ENCODE measurements at places on chromosomes 4 and X.

DNA sequence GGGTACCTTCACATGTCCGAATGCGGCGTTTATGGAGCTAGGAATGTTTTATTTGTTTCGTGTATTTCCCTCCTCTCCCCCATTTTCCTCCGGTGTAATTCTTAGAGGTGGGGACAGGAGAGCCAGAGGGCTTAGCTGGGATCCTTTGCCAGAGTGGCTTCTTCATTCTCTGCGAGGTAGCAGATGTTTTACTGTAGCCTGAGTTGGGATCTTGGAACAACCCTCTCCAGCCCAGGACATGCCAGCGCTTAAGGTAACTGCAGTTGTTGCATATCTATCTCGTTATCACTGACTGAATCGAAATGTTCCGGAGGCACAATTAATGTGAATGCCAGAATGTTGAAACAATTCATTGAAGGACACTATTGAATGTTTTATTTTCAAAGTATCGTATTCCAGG lies 59.0 kb upstream of the DYNLT3 start:
- no peak for DNase-seq

DNA sequence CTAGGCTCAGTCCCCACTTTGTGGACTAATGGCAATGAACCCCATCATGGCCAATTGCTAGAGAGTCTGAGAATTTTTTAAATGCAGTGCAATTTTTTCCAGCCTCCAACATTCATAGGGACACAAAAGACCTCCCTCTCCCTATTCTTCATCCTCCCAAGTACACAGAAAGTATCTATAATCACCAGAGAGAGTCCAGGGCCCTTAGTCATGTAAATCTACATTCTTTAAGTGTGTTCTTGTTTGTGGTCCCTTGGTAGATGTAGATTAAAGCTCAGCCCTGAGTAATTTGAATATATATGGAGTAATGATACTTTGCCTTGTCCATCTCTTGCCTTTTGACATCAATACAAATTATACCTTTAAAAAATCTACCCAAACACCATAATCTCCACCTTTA lies 51.3 kb upstream of the ATXN3L start:
- DNase-seq, result no peak

- no peak for DNase-seq
Observed at GRCh38 chr4:136687118-136687517, 845.2 kb downstream of the PCDH18 start.

DNA sequence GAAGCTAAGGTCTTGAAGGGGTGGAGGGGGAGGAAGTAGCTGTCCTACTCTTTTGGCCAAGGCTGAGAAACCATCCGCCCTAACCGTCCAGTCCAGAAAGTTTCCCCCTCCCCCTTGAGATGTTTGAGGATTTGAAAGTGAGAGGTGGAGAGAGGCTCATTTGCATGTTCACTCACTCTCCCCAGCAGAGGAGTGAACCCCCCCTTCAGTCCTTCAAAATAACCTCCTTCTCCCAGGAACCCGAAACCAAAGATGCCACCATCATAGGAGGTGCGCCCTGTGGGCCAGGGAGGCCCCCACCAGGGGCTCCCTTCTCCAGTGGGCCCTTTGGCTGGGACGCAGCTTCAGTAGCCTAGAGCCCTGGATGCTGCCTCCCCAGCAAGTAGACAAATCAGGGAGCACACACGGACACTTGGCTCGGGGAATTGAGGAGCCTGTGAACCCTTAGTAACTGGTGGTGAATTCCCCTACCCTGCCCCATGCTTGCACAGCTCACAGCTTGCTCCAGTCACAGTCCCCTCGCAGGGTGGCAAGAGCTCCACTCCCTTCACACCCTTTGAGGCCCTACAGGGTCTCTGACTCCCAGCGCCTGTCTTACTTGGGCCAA lies 25.6 kb downstream of the ELF4 start:
- DNase-seq, result no peak

DNA sequence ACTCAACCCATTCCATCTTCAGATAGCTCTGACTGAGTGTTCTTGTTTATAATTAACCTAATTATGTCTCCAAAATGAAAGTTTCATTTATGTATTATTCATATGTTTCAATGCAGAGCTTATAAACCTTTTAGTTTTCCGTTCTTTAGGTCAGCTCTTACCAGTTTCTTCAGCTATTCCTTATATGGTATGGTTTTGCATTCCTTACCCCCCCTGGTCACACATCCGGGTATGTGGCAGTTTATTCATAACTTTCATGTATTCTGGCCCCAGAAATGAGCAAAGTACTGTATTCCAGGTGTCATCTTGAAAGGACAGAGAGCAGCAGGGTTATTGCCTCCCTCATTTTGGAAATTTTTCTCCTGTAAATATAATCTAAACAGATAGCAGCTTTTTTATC lies 16.8 kb upstream of the IGSF1 start:
- no peak for DNase-seq

DNA sequence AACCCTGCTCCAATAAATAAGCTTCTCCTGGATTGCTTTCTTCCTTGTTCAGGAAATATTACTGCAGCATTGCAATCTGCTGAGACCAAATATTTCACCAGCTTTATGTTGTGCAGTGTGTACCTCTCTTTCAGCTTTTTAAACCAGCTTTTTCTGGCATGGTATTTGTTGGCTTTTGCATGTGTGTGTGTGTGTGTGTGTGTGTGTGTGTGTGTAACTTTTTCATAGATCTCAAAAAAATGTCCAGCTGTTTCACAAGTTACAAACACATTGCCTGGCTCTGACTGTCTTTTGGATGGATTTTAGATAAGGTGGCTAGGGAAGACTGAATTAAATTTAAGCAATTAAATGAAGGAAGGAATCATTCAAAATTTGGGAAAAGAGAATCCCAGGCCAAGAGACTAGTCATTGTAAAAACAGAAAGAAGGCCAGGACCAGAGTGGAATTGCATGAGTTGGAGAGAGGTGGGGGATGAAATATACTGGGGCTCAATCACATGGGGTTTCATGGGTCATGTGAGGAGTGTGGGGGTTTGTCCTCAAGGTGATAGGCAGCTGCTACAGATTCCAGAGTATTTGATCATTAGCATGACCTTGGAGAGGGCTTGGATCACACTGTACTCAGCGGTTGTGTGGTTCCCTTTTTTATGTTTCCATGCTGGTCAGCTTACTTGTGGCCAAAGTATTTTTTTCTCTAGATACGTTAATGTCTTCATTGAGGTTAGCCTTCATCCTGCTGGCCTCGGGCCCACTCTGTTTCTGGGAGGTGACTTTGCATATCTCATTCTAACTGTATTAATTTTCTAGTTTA lies 357.7 kb upstream of the BOD1L1 start:
- DNase-seq, result no peak
